ENCODE measurements at places on chromosomes 12 and 14.

GRCh38 chr12:30197392-30198057 is 413.8 kb upstream of the TMTC1 start:
- no peak for DNase-seq

DNA sequence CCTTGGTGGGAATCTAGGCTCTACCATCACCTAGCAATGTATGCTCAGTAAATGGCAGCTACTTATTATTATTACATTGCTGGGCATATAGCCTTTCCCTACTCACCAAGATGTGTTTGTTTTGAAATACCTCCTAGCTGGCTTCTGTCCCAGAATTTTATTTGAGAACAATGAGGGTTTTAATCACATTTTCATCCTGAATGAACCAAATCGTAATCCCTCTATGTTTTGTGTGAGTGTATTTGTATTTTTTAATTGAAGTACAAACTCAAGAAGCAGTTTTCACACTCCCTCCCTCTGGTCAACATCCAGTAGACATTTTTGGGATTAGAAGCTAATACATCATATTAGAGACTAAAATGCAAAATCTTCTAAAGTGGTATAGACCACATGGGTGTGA is 7.6 kb downstream of the SLC7A8 start:
- DNase-seq = no peak

GRCh38 chr12:49483619-49484018 is 55.2 kb upstream of the KCNH3 start:
- DNase-seq = no peak

GRCh38 chr12:97425380-97425779 is 37.2 kb upstream of the RMST start:
- DNase-seq = no peak

DNA sequence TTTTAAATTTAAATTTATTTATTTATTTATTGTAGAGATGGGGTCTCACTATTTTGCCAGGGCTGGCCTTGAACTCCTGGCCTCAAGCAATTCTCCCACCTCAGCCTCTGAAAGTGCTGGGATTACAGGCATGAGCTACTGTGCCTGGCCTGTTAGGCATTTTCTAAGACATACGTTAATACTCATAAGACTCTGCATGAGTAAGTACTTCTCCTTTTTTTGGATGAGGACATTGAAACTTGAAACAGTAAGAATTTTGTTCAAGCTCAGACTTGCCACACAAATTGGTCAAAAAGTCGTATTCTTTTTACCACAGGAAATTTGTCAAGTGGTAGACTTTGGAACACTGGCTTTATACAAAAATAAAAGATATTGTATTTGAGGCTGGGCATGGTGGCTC is 187.4 kb upstream of the RASSF8 start:
- DNase-seq = no peak

DNA sequence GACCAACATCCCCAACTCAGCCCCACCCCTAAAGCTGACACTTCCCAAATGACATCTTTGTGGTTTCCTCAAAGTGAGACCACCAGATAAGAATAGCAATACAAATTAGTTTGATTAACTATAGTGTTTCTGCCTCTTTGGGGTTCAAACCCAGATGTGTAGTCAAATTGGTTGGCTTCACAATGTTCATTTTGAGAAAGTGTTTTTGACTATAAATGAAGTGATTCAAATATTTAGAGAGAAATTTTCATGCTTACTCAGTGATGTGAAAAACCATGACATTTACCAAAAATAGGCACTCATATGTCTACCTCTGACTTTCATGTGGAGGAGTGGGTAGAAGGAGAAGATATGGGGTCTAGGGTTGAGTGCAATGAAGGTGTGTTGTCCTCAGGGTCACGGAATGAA is 218.4 kb downstream of the BCAT1 start:
- no peak for DNase-seq

- DNase-seq = no peak
These were observed 58.1 kb upstream of the DHRS4 start for GRCh38 chr14:23895480-23895879.

GRCh38 chr12:89228491-89228890 is 123.8 kb downstream of the DUSP6 start:
- DNase-seq = no peak

DNA sequence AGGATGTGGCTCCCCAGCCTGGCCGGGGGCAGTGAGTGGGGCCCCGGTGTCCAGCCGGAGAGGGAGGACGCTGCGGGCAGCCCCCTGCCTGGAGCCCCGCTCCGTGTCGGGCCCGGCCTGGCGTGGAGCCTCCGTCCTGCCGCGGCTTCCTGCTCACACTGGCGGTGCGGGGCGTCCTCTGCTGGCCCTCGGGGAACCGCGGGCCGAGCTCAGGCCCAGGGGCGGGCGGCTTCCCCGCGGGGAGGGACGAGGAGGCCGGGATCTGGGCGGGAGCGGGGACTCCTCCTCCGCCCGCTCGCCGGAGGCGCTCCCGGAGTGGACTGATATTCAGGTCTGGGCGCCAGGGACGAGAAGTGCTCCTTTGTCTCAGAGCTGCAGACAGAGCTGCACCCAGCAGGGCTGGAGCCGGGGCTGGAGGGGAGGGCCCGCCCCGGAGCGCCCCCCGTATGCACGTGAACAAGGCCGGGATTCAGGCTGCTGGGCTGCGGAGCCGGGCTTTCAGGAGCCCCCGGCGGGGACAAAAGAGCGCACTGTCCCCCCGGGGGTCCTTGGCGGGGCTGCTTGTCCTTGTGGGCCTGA is 2.2 kb downstream of the MMP17 start:
- no peak for DNase-seq

DNA sequence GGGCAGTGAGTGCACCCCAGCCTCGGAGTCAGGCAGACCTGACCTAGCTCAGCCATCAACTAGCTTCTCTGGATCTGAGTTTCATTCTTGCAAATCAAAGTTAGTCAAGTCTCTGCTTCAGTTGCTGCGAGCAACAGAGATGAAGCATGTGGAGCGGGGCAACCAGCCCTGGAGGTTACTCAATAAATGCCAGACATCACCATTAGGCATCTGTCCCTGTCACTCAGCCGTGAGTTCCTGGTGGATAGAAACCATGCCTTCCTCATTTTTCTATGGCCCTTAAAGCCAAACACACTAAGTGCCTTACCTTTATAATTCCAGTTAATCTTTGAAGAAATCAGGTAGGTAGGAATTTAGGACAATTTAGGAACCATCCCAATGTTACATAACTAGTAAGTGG is 19.3 kb downstream of the RFX4 start:
- DNase-seq = no peak

- DNase-seq = no peak
These were observed 198.9 kb downstream of the CACNA1C start for GRCh38 chr12:2251526-2252209.

GRCh38 chr12:52637299-52637698 is 14.7 kb downstream of the KRT2 start:
- DNase-seq = peak; percentile 9

GRCh38 chr14:77598366-77599070 is 17.9 kb downstream of the SPTLC2 start:
- DNase-seq = no peak

- no peak for DNase-seq
These were observed 3.7 kb downstream of the PPP4R4 start for GRCh38 chr14:94177806-94178205.

- peak; percentile 90 for DNase-seq
These were observed 226.1 kb downstream of the CHST11 start for GRCh38 chr12:104682790-104683279.

GRCh38 chr14:51677738-51678137 is 26.0 kb downstream of the FRMD6 start:
- no peak for DNase-seq

DNA sequence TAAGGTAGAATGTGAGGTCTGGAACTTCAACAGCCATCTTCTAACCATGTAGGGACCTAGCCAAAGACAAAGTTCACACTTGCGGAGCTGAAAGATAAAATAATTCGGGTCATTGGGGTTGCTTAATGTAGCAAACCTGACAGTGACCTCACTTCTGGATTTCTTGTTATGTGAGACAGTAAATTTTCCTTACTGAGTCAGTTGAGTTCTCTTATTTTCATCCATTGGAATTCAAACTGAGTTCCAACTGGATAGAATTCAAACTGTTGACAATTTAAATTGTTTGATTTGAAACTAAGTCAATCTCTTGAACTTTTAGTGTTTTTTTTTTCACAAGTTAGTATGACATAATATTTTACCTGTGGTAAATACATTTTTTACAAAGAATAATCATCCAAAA is 406.5 kb downstream of the ADAMTS20 start:
- DNase-seq = no peak

GRCh38 chr12:25208554-25208953 is 13.5 kb downstream of the ETFRF1 start:
- DNase-seq = no peak

- DNase-seq = no peak
These were observed 177.9 kb downstream of the PHLDA1 start for GRCh38 chr12:75853626-75854025.

DNA sequence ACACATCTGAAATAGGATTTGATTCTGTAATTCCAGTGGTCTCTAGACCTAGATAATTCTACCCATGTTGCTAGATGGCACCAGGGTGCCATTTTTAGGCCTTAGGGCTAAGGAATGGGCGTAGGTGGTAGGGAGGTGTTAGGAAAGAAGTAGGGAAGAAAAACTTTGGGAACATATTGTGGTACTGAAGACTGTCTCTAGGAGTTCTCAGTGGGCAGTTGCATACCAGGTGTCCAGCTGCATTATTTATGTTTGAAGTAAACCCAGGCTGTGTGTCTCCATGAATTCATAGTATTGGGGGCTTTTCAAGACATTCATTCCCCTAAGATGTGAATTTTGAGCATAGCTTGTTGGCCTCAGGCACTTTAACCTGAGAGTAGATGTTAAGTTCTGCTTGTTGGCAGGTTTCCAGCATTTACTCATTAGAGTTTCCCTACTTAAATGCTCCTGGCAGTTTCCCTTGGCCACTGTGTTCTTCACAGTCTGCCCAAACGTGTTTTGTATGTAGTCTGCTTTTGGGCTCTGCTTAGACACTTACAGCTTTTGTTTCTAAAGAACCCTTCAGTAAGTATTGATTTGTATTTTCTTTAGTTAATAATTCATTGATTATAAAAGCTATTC is 31.5 kb upstream of the CCT2 start:
- no peak for DNase-seq

DNA sequence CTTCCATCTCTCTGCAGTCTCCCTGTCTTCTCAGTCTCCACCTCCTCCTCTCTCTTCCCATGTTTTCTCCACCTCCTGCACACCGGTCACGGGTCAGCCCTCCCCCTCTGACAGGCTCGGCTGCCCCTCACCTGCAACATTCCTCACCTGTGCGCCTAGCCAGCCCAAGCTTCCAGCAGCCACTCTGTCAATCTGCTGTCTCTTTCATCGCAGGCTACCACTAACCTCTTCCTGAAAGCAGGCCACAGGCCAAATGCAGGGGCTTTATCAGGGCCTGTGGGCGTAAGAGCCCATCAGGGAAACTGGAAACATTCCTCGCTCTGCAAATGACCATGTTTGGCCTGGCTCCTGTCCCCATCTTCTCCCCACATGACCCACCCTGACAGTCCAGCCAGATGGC is 34.5 kb downstream of the CMKLR1 start:
- DNase-seq = no peak

- DNase-seq = no peak
These were observed 3.3 kb downstream of the ERP27 start for GRCh38 chr12:14935031-14935430.

DNA sequence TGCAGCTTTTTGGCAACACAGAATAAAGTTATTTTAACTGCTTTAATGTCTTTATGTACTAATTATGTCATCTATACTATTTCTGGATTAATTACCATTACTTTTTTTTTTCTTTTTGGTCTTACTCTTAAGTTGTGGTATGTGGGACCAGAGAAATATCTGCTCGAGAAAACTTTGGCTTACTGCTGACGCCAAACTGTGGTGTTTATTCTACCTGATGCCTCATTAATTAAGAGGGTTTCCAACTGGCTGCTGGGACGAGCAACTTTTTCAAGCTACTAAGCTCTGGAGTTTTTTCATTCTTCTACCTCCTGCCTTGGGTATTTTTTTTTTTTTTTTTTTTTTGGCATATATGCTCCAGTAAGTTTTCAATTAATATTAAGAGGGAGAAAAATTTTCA is 1257.5 kb downstream of the FSCB start:
- no peak for DNase-seq

DNA sequence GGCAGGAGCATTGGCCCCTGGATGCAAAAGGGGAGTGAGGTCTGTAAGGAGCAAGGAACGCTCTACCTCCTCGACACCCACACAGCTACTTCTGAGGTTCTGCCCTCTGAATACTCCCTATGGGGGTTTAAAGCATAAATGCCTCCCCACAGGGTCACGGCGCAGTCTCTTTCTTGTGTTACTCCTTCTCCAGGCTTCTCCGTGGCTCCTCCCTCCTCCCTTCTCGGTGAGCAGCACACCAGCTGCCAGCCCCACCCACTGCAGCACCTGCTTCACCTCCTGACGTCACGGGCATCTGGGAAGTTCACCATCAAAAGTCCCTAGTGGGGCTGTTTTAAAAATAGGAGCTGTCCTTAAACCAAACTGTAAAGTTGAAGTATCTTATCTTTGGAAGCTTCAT is 67.3 kb downstream of the SPTB start:
- DNase-seq = no peak

- DNase-seq = no peak
These were observed 110.2 kb downstream of the NEDD1 start for GRCh38 chr12:97017213-97017612.

GRCh38 chr12:14260011-14260993 is 105.2 kb upstream of the ATF7IP start:
- no peak for DNase-seq

DNA sequence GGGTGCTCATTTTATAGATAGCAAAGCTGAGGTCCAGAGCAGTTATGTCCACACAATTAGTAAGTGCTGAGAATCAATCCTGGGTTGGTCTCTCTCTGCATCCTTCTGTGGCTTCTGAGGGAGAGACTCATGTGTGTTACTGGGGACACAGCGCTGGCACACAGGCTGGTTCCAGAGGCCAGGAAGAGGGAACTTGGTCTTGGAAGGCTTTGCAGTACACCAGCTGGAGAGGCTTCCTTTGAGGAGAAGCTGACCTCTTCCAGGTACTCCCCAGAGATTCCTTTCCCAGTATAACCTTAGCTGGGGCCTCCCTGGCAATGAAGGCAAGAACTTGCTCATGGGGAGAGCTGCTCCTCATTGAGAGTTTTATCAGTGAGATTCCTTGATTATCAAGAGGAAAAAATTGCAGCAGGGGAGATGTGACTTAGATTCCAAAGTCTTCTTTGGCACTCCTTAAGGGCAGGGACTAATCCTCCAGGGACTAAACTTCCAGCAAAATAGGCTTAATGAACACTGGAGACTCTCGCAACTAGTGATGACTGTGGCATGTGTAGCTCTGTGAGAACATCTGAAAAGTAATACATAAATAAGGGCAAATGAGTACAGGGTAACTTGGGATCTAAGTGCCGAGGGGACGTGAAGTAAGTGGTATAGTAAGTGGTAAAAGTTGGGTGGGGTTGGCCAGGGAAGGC is 13.9 kb upstream of the KRT80 start:
- DNase-seq = no peak

Measured in activated CD8-positive, alpha-beta T cell treated with anti-CD3 and anti-CD28 coated beads, Interleukin-2, amount 10 ng/mL, durations not matched to agents 7 days and 5 days (primary cell).